NCI-H187 (cell line): ENCODE measurements at places on chromosomes 13 and 19.

GRCh38 chr19:40419066-40419612, 6.0 kb upstream of the PRX start:
- DNase-seq: no peak

DNA sequence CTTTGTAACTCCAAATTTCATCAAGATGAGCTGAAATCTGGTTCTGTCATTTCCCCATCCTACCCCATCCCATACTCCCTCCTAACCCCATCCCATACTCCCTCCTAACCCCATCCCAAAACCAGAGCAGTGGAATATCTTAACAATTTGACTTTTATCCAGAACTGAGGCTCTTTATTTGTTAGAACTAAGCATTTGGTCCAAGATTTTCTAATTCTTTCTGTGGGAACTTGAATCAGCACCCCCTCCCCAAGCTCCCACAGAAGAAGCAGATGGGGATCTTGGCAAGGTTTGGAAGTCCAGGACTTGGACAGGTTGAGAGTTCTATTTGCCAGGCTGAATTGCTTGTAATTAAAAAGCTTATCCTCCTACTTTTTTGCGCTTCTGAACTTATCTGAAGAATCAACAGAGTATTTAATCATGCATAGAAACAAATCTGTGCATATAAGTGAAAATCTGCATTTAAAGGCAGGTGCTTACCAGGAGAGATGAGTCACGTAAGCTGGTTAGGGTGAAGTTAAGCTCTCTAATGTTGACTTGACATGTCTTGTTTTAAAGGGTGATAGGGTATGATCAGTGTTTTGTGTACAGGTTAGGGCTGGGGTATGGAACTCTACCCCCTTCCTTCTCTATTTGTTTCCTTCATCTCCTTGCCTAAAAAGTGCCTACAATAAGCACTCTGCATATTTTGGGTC, 111.1 kb downstream of the COG6 start:
- DNase-seq: no peak

- DNase-seq: peak; percentile 50
These were observed 30.6 kb downstream of the MCF2L start for GRCh38 chr13:112999414-113000177.

DNA sequence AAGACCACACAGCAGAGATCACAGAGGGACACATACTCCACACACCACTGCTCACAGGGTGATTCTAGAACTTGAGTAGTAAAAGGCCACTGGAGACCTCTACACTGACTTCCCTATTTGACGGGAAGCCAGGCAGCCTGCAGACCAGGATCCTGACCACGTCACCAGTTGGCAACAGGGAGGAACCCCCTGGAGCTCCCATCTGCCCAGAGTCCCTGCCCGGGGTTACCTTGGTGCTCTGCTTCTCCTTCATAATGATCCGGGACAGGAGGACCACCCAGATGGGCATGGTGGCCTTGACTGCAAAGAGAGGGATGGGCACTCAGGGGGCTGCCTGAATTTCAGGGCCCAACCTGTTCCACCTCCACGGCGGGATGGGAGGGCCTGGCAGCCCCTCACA, 932 bp downstream of the SLC35E1 start:
- no peak for DNase-seq

DNA sequence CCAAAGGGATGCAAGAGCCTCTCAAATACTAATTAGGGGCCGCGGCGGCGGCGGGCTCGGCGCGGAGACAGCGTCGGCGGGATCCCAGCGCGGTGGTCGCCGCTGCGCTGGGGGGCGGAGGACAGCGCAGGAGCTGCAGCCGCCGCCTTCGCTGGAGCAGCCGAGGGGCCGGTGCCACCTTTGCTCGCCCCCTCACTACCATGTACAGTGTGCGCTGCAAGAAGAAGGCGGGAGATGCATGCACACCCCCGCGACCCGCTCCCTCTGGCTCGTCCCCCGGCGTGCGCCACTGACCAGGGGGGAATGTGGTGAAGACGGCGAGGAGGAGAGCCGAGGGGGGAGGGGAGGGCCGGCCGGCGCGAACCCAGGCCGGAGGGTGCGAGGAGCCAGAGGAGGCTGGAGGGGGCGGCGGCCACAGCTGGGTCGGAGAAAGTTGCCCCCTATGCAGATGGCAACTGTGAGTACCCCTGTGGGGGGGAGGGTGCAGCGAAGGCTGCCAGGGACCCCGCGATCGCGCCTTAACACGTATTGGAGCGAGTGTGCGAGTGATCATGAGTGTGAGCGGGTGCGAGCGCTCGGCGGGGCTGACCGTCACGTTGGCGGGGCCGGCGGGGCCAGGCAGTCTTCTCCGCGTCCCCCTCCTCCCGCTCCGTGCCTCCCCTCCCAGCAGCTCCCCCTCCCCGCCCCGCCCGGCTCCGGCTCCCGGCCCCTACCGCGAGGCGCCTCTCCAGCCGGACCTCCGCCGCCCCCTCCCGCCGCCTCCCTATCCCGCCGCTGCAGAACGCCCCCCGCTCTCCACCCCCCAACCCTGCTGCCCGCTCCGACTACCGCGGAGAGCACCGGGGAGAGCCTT, 808 bp downstream of the SLITRK5 start:
- DNase-seq: no peak

DNA sequence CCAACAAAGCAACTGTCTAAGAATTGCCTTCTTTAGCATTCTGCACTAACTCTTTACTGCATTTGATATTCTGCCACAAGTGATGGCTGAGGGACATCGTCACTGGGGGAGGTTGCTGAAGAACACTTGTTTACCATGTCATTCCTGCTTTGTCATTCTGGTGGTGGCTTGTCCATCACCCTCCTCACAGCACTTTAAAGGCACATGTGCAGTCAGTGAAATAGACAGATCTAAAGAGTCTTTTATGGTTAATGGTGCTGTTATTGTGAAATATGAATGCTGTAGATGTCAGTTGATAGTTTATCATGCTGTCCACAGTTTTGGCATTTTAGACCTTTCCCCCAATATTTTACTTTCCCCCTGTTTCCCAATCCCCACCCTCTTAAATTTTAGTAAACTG, 120.9 kb upstream of the TSC22D1 start:
- no peak for DNase-seq

GRCh38 chr13:99982731-99983498, 1.3 kb downstream of the ZIC2 start:
- no peak for DNase-seq

GRCh38 chr13:112831196-112831595, 137.8 kb upstream of the MCF2L start:
- DNase-seq: no peak

- no peak for DNase-seq
These were observed 11.6 kb downstream of the MAP4K1 start for GRCh38 chr19:38606131-38606530.

DNA sequence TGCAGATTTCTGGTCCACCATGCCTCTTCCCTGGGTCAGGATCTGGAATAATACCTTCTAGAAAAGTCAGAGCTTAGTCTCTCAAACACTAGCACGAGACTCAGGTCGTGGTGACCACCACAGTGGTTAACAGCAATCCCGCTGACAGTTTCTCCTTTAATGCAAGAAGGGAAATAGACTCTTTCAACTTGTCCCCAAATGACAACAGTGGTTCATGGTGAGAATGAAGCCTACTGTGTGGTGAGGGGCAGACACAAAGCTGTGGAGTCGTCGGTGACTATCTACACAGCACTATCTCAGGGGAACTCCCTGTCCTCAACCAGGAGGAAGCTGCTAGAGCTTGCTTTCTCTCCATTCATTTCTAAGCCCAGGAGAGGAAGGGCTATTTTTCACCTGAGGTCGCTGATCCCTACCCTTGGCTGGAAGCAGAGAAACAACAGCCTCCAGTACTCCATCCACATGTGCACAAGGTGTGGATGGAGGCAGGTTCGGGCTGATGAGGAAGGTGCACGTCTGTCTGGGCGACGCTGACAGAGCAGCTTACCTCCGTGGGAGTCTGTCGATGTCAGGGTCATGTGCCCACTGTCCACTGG, 72.4 kb downstream of the STK24 start:
- no peak for DNase-seq

DNA sequence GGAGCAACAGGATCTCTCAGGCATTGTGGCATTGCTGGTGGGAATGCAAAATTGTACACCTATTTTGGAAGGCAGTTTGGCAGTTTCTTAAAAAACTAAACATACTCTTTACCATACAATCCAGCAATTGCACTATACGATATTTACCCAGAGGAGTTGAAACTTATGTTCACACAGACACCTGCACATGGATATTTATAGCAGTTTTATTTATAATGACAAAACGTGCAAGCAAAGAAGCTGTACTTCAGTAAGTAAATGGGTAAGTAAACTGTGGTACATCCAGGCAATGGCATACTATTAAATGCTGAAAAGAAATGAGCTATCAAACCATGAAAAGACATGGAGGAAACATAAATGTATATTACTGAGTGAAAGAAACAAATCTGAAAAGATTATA, 71.6 kb upstream of the UBAC2 start:
- no peak for DNase-seq

- DNase-seq: no peak
These were observed 33.1 kb upstream of the CYP2S1 start for GRCh38 chr19:41159881-41160280.

DNA sequence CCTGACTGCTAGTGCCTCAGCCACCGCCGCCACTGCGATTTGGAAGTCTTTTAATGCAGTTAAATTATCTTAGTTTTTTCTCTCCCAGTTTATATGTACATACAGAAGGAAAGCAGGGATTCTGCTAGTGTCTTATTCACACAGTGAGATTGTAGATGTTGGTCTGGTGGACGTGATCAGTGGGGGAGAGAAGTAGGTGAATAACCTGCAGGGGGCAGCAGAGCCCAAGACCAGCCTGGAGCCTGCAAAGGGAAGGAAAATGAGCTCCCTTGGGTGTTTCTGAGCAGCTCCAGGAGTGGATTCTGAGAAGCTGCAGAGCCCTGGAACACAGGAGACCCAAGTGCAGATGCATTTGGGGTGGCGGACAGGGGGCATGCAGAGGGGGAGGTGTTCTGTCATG, 26.3 kb downstream of the ZNF844 start:
- peak; percentile 5 for DNase-seq

- DNase-seq: no peak
These were observed 81.5 kb downstream of the RYR1 start for GRCh38 chr19:38514812-38515633.

DNA sequence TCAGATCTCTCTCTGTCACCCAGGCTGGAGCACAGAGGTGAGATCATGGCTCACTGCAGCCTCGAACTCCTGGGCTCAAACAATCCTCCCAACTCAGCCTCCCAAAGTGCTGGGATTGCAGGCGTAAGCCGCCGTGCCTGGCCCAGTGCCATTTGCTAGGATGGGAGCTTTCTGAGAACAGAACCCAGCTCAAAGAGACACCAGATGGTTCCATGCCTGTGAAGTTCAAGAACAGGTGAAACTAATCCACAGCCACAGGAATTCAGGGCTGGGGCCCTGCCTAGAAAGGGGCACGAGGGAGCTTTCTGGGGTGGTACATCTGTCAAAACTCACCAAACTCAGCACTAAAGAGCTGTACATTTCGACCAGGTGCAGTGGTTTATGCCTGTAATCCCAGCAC, 4.2 kb downstream of the SLC7A9 start:
- DNase-seq: no peak

GRCh38 chr13:32587811-32588170, 1.5 kb downstream of the PDS5B start:
- no peak for DNase-seq

- no peak for DNase-seq
These were observed 2.6 kb downstream of the UBXN6 start for GRCh38 chr19:4454747-4455718.

GRCh38 chr13:28041501-28041900, 53.0 kb upstream of the URAD start:
- DNase-seq: no peak

GRCh38 chr13:31997641-31998040, 33.9 kb upstream of the FRY start:
- DNase-seq: no peak

DNA sequence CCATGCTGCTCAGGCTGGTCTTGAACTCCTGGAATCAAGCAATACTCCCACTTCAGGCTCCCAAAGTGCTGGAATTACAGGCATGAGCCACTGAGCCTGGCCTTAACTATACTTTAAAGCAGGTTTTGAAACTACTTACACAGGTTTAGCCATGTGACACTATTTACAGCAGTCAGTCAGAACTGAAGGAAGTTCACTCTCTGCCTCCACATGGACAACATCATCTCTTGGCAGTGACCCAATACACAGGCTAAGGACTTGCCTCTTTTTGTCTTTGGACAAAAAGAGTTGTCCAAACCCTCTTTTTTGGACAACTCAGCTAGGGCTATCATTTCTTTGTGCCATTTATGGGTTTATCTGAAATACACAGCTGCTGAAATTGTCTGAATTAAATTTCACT, 89.0 kb upstream of the CLDN10 start:
- no peak for DNase-seq

GRCh38 chr19:55626350-55626749, 2.0 kb upstream of the ZNF784 start:
- DNase-seq: no peak

DNA sequence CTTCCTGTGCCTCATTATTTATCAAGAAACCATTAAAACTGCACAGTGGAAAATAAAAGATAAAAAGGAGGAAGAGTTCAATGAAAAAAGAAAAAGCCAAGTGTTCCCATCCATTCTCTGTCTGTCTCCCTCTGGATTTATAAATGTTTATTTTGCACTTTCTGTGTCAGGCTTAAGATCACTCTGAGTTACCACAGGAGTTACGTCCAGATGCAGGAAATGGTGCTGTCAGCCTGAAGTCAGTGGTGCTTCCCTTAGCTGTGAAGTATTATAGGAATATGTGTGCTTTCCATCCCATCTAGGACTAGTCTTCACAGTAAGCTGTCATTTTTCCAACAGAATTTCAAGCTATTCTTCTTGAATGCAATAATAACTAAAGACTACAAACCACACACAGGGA, 420.2 kb downstream of the KCTD12 start:
- DNase-seq: no peak

- DNase-seq: no peak
These were observed 25.0 kb upstream of the C1QTNF9B start for GRCh38 chr13:23922005-23922932.

GRCh38 chr13:90142251-90142650, 1205.2 kb upstream of the MIR17HG start:
- DNase-seq: no peak

DNA sequence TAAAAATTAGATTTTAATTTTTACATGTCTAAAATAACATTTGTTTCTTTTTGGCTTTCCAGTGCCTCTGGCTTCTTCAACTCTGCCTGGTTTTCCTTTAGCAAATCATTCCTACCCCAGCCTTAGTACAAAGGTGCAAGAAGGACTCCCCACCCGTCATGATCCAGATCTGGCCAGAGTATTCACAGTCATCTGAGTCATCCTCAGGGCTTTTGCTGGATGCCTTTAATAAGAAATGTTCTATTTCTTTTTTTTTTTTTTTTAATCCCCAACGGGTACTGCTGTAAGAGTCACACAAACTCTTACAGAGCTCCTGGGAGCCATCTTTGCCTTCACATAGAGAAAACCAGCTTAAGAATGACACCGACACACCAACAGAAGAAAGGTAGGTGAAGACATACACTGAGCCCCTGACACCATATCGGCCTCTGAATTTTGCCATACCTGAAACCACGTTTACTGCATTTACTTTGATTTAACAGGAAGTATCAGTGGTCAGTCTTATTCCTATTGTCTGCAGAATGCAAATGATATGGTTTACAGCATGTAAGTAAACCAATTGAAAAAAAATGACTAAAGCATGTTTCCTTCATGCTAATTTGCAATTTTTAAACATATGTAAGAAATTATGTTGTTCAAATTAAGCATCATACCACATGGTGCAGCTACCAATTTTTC, 184.4 kb downstream of the NALCN start:
- no peak for DNase-seq

GRCh38 chr19:58579473-58580142, 6.5 kb upstream of the MZF1 start:
- DNase-seq: no peak
